T-cell (primary cell): ENCODE measurements at places on chromosomes 1 and 21. TPM values are rescaled to one million over a fixed set of nuclear protein-coding genes. Genes with fewer than 3 reads are reported as not detected.

The MCOLN3 gene
- total RNA-seq = 7.2 TPM

The RPS6KA1 gene
- total RNA-seq = 106 TPM

The OR2T1 gene
- not detected for total RNA-seq

The CD247 gene
- total RNA-seq = 341 TPM

The CD101 gene
- total RNA-seq = 13.4 TPM

The NIBAN1 gene
- 19.9 TPM for total RNA-seq

The S100A8 gene
- not detected for total RNA-seq

The OR11L1 gene
- not detected for total RNA-seq

The ARHGEF16 gene
- total RNA-seq = 0.44 TPM

The SPRR1B gene
- total RNA-seq = not detected

The THEM5 gene
- total RNA-seq = not detected

The EVA1C gene
- 13.9 TPM for total RNA-seq

The SYTL1 gene
- total RNA-seq = 240 TPM

The GJB5 gene
- not detected for total RNA-seq

The ADAMTS1 gene
- 0.40 TPM for total RNA-seq

The MORC3 gene
- total RNA-seq = 53.2 TPM

The TMEM52 gene
- 0.69 TPM for total RNA-seq

The SERPINC1 gene
- 1.3 TPM for total RNA-seq

The AADACL3 gene
- not detected for total RNA-seq

The ADAM15 gene
- 37.2 TPM for total RNA-seq

The UBXN10 gene
- 0.06 TPM for total RNA-seq

The SPRR2A gene
- not detected for total RNA-seq

The KCNJ10 gene
- 0.22 TPM for total RNA-seq

The PRKAA2 gene
- 0.03 TPM for total RNA-seq

The S100A7 gene
- not detected for total RNA-seq

The MROH7 gene
- 0.63 TPM for total RNA-seq

The PBX1 gene
- 0.92 TPM for total RNA-seq

The RABGGTB gene
- 153 TPM for total RNA-seq

The NCAM2 gene
- not detected for total RNA-seq

The KCNE2 gene
- not detected for total RNA-seq

The SPRR2B gene
- not detected for total RNA-seq

The MUTYH gene
- total RNA-seq = 68.4 TPM

The BEND5 gene
- 5.8 TPM for total RNA-seq

The LCE1B gene
- not detected for total RNA-seq

The NTNG1 gene
- 0.13 TPM for total RNA-seq

The OR14K1 gene
- total RNA-seq = not detected

The C1QA gene
- total RNA-seq = 0.33 TPM

The DCST1 gene
- total RNA-seq = not detected

The OTUD7B gene
- total RNA-seq = 13.5 TPM

The FCRL6 gene
- total RNA-seq = 11.8 TPM

The LCE1F gene
- total RNA-seq = not detected

The NMNAT2 gene
- total RNA-seq = not detected

The NTMT2 gene
- total RNA-seq = not detected
